ENCODE measurements at places on chromosomes 7 and 10. TPM values are rescaled to one million over a fixed set of nuclear protein-coding genes. Genes with fewer than 3 reads are reported as not detected.

ASZ1 gene
- total RNA-seq = not detected

CNPY1 gene
- not detected for total RNA-seq

PLAC9 gene
- total RNA-seq = not detected

SSC4D gene
- 1.6 TPM for total RNA-seq

FGL2 gene
- total RNA-seq = not detected

PRSS2 gene
- total RNA-seq = 9.3 TPM

IFIT1B gene
- not detected for total RNA-seq

CUTC gene
- total RNA-seq = 30.1 TPM

ZNF735 gene
- total RNA-seq = not detected

NXPH1 gene
- total RNA-seq = 3.1 TPM

SOSTDC1 gene
- 8.4 TPM for total RNA-seq

MTERF1 gene
- 16.2 TPM for total RNA-seq

SFTPA1 gene
- total RNA-seq = not detected

HMX2 gene
- 1.7 TPM for total RNA-seq

TDRD1 gene
- total RNA-seq = not detected

AKR1C2 gene
- total RNA-seq = 28.8 TPM

BHLHA15 gene
- 3.4 TPM for total RNA-seq

ST8SIA6 gene
- total RNA-seq = 0.16 TPM

FIS1 gene
- 97.9 TPM for total RNA-seq

OGDHL gene
- 21.4 TPM for total RNA-seq

KLF14 gene
- not detected for total RNA-seq

ENTPD1 gene
- 1.7 TPM for total RNA-seq

FAM24B gene
- 19.0 TPM for total RNA-seq

NPY4R2 gene
- 0.41 TPM for total RNA-seq

PODXL gene
- 278 TPM for total RNA-seq

SLC13A1 gene
- not detected for total RNA-seq

LIPN gene
- not detected for total RNA-seq

FGFR2 gene
- total RNA-seq = 286 TPM

FAM180A gene
- total RNA-seq = not detected

GPR22 gene
- not detected for total RNA-seq
